Transverse colon (tissue), 4 donors: ENCODE measurements at places on chromosomes 3 and 15.

GRCh38 chr15:40990080-40990479 is 36.8 kb downstream of the CHAC1 start:
- no peak for DNase-seq

- no peak for DNase-seq
Measured at GRCh38 chr3:118782755-118783202, 251.9 kb downstream of the IGSF11 start.

GRCh38 chr3:45968149-45968548 is 24.9 kb downstream of the CXCR6 start:
- no peak for DNase-seq

DNA sequence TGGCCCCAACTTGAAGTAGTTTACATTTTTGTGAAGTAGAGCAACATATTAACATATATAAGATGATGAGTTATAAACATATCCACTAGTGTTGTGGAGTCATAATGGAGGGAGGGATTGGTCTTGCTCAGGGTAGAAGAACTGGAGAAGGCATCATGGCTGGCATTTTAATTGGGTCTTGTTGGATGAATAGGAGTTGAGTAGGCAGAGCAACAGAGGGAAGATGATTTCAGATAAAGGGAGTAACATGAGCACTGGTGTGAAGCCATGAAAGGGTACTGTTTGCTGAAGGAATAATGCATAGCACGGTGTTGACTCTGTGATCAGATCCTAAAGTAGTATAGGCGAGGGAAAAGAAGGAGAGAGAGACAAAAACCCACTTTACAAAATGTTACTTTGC is 3.6 kb upstream of the RFX7 start:
- no peak for DNase-seq

DNA sequence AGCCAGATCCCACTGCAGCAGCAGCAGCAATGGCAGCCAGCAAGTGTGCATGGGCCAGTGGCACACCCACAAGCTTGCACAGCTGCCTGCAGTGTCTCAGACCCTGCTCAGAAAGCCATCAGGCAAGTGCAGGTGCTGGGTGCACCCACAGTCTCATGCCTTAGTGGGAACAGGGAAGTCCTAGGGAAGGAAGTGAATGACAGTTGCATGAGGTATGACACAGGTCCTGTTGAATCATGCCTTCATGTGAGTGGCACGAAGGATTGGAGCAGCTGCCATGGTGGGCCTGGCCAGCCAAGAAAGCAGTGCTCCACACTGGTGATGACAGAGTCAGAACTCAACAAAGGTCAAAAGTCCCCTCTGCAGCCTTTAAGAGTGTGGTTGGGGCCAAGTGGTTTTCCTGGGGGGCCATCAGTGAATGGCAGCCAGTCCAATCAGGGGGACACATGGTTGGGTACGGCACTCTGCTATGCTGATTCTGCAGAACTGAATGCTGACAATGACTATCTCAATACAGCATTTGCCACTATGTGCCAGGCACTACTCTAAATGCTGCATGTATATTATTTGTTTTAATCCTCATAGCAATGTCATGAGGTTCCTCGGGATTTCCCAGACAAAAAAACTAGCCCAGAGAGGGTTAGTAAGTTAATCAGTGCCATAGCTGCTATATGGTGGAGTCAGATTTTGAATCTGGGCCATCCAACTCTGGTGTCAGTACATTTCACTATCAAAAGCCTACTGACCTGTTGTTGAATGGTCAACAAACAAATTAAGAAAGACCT is 94.3 kb downstream of the AQP9 start:
- DNase-seq = no peak

DNA sequence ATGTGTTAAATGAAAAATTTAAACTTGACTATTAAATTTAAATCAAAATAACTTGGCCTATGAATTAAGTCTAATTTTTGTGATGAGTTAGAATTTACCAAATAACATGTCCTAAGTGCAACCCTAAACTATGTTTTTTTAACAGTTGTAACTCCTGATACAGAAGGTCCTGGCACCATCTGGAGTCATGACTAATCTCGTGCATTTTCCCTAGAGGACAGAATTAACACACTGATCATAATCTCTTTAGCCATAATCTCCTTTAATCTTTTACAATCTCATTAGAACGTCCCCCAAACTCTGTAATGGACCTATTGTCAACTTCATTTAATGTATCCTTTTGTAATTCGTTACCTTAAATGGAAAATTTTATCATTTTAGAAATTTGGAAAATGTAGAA is 100.6 kb downstream of the SUCNR1 start:
- DNase-seq = no peak

- DNase-seq = no peak
Measured at GRCh38 chr15:98276018-98276417, 315.5 kb downstream of the ARRDC4 start.

DNA sequence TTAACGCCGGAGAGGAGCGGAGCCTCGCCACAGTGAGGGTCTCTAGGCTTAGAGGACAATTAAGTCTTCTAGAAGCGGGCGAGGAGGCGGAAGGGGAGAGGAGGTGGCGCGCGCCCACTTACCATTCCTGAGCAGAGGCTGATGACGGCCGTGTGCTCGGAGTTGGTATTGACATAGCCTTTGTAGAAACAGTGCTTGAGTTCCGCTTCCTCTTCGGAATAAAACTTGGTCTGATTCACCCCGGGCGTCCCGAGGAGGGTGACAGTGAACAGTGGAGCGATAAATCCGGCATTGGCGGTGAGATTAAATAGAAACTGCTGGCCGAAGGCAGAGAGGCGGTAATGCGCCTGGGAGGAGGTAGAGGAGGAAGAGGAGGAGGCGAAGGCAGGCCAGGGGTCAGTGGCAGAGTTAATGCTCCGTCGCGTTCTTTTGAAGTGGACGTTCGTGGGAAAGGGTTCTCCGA is 1.3 kb downstream of the ADAMTS9 start:
- DNase-seq = peak; percentile 39

- no peak for DNase-seq
Measured at GRCh38 chr3:126696701-126697267, 7.3 kb upstream of the CHCHD6 start.

DNA sequence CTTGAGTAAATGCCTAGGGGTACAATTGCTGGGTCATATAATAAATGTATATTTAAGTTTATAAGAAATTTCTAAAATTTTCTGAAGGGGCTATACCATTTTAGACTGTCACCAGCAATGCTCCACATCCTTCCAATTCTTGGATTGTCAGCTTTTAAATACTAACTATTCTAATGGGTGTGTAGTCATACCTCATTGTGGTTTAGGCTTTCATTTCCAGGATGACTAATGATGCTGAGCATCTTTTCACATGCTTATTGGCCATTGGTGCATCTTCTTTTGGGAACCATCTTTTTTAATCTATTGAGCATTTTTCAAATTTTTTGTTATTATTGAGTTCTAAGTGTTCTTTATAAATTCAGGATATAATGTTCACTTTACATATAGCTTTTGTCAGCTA is 52.5 kb upstream of the CORO2B start:
- DNase-seq = no peak

DNA sequence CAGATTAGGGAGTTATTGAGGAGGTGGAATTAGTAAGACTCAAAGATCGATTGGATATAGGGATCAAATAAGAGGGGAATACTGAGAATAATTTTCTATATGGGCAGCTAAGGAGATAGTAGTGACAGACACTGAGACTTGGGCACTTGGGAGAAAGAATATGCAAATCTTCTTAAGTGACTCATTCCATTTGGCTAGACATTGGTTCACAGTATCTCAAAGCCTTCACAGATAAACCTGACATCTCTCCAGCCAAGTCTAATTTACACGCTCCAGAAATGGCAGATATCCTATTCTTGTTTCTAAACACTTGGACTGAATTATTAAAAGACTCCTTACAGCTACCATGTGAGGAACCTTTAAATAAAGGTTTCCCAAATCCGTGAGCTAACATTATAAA is 104.6 kb upstream of the ADAMTS9 start:
- no peak for DNase-seq

DNA sequence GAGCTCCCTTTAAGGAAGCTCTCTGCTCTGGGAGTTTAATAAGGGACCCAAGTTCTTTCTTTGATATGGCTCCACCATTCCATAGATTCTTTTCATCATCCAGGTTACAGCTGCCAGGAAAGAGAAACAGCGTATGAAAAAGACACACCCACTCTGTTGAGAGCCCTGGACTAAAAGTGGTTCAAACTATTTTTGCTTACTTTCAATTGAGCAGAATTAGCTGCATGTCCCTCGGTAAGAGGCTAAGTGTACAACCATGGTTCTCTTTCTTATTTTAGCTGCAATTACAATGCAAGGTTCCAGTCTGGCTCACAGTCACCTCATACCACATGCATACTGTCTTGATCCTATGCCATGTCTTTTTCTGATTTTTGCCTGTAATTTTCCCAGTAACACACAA is 1288.3 kb downstream of the NSUN3 start:
- no peak for DNase-seq

DNA sequence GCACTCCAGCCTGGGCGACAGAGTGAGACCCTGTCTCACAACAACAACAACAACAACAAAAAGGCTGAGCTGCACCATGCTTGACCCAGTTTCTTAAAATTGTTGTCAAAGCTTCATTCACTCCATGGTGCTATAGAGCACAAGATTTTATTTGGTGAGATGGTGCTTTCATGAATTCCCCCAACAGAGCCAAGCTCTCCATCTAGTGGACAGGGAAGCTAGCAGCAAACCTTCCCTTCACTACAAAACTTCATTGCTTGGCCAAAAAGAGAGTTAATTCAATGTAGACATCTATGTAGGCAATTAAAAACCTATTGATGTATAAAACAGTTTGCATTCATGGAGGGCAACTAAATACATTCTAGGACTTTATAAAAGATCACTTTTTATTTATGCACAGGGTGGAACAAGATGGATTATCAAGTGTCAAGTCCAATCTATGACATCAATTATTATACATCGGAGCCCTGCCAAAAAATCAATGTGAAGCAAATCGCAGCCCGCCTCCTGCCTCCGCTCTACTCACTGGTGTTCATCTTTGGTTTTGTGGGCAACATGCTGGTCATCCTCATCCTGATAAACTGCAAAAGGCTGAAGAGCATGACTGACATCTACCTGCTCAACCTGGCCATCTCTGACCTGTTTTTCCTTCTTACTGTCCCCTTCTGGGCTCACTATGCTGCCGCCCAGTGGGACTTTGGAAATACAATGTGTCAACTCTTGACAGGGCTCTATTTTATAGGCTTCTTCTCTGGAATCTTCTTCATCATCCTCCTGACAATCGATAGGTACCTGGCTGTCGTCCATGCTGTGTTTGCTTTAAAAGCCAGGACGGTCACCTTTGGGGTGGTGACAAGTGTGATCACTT is 2.0 kb downstream of the CCR5 start:
- DNase-seq = no peak

- no peak for DNase-seq
Measured at GRCh38 chr3:189673535-189673934, 42.3 kb downstream of the TP63 start.

- no peak for DNase-seq
Measured at GRCh38 chr3:188854772-188855149, 317.0 kb upstream of the TPRG1 start.

- DNase-seq = no peak
Measured at GRCh38 chr15:69185706-69186105, 25.3 kb downstream of the GLCE start.

- no peak for DNase-seq
Measured at GRCh38 chr3:37993067-37993455, 2.5 kb downstream of the VILL start.

- DNase-seq = no peak
Measured at GRCh38 chr3:9099702-9100512, 136.6 kb upstream of the RAD18 start.

- no peak for DNase-seq
Measured at GRCh38 chr3:192866804-192867203, 50.9 kb downstream of the MB21D2 start.

- no peak for DNase-seq
Measured at GRCh38 chr15:95365511-95366107, 964.9 kb upstream of the NR2F2 start.

DNA sequence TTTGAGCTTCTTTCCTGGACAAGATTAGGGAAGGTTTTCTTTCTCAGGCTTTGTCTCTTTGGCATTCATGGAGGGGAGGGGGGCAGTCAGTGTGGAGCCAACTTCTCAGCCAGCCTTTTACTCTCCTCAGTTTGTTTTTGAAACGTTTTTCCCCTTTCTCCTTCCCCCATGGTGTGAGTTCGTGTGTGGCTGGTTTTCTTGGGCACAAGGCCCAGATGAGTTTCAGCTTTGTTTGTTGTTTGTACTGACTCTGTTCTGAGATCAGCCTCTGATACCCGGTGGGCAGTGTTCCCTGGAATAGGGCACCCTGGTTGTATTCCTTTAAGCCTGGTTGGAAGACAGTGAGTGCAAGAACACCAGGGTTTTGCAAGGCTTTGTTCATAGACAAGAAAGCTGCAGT is 168.2 kb upstream of the RARB start:
- DNase-seq = no peak

DNA sequence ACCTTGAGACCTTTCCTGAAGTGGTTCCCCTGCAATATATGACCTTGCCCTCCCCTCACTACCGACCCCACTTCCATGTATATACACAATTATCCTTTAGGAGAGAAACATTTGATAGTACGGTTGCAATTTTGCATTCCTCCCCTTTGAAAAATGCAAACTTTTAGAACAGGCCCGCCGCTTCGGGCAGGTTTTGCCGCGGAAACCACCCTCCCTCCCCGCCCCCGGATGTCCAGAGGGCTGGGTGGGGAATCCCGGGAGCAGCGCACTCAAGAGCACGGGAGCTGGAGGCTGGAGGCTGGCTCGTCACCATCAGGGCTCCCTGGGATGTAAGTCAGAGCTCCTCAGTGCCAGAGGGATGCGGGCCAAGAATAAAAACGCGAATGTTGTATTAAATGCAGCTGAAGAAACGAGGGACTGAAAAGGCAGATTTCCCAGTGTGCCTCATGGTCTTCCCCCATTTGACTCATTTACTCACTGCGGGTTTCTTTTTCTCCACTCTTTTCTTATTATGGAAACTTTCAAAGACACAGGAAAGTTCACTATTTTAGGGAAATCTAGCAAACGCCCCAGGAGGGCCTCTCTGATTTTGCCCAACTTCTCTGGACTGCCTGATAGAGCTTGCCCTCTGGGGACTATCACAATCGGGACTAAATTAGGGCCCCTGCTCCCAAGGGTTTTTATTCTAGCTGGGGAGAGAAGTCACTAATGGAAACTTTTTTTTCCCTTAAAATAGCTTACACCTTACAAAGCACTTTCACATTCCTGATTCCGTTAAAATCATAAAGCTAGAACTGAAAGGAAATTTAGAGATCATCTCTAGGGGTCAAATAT is 2.9 kb upstream of the USP3 start:
- peak; percentile 83 for DNase-seq

DNA sequence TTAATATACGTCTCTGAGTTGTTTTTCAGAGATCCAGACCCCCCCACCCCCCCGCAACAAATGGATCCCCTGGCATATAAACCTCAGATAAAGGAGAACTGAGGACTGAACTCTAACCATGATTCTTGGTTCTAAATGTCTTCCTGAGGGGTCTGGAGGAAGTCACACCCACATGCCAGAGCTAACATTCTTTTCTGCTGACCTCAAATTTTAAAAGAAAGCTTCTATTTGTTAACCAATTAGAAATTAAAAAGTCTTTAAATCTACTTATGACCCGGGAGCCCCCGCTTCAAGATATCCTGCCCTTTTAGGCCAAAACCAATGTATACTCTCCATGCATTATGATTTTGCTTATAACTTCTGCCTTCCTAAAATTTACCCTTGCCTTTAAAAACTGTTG is 188.3 kb downstream of the ECT2 start:
- no peak for DNase-seq

- no peak for DNase-seq
Measured at GRCh38 chr3:150106740-150107428, 136.2 kb upstream of the PFN2 start.

GRCh38 chr15:66722757-66723540 is 20.9 kb downstream of the SMAD6 start:
- no peak for DNase-seq
